NCI-H1092 treated with DMSO at 0.1 percent for 48 hours (cell line): ENCODE measurements at places on chromosomes 2 and 18.

GRCh38 chr2:226076529-226076928 is 677.0 kb downstream of the NYAP2 start:
- DNase-seq: no peak

GRCh38 chr2:155054712-155055111 is 356.2 kb downstream of the KCNJ3 start:
- no peak for DNase-seq

- no peak for DNase-seq
Observed at GRCh38 chr2:47004905-47005495, 89.4 kb upstream of the MCFD2 start.

GRCh38 chr18:76264198-76264875 is 230.7 kb downstream of the ZNF516 start:
- no peak for DNase-seq

GRCh38 chr2:54876764-54877163 is 153.3 kb downstream of the EML6 start:
- no peak for DNase-seq

DNA sequence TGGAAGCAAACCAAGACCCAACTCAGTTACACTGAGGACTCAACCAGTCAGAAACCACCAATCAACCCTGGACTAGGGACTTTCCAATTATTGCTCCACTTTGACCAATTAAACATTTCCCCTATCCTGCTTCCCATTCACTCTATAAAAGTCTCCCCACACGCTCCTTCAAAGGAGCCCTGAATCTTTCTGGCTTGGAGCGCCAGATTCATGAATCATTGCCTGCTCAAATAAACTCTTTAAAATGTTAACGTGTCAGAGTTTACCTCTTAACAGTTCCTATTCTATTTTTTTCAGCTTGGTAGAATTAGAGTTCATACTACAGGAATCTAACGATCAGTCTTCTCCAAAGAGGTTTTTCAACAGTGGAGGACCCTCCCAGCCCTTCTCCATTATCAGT is 20.7 kb upstream of the SULT1C2 start:
- no peak for DNase-seq

GRCh38 chr2:111618978-111619902 is 264.8 kb downstream of the ANAPC1 start:
- DNase-seq: no peak

GRCh38 chr2:182852801-182853200 is 13.6 kb downstream of the FRZB start:
- DNase-seq: no peak

DNA sequence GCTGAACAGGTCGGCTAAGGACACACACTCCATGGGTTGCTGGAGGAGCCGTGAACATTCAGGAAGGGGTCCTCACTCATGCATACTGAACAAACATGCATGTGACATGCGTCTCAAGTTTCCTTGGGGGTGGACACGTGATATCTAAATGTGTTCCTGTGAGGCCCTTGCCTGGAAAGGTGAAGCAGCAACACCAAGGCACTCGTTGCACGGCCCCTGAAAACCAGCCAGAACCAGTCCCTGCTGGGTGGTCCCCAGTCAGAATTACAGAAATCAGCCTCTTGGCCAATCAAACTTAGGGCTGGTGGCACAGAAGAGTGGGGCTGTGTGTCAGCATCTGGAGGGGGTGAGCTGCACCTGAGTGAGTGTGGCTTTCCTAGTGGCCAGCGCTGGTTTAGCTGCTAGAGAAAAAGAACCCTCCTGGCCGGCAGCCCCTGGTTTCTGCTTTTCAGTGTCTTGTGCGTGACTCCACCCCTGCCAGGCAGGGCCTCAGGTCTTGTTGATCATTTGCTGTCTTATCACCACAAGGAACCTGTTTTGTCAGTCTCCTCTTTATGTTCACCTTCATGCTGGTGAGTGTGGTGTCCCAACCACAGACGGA is 3.2 kb upstream of the AQP12B start:
- DNase-seq: peak; percentile 6

DNA sequence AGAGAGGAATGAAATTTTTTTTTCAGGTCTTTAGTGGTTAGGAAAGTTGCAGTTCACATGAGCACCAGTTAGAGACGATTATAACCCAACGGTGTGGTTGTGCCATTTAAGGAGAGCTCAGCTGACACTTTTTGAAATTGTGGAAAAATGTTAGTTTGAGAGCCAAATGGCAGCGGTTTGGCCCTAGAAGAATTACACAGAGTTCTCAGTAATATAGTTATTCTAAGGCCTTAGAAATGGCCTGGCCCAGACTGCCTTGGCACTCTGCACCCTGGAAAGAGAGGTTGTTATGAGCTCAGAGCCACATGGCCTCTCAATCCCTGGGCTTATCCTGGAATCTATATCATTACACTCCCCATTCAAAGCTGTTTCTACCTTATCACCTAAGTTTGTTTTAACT is 117.4 kb downstream of the RHBDD1 start:
- DNase-seq: no peak

DNA sequence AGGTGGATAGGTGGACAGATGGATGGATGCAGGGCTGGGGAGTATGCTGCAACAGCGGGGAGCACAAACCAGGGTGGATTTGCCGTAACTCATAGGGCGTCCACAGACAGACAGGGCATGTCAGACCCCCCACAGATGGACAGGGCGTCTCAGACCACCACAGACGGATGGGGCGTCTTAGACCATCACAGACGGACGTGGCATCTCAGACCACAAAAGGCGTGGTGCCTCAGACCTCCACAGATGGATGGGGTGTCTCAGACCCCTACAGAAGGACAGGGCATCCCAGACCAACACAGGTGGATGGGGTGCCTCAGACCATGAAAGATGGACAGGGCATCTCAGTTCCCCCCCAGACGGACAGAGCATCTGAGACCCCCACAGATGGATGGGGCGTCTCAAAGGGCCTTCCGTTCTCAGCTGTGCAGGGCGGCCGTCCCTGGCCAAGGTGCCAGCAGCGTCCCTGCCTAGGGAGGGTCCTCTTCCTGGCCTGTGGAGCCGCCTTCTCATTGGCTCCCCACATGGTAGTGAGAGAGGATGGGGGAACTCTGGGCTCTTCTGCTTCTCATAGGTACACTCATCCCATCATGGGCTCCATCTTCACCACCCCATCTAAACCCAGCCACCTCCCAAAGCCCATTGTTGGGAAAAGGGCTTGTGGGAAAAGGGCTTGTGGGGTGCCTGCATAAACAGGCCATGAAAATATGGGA is 2.1 kb downstream of the ANKMY1 start:
- DNase-seq: no peak

GRCh38 chr2:10095175-10095574 is 15.0 kb upstream of the CYS1 start:
- DNase-seq: no peak

DNA sequence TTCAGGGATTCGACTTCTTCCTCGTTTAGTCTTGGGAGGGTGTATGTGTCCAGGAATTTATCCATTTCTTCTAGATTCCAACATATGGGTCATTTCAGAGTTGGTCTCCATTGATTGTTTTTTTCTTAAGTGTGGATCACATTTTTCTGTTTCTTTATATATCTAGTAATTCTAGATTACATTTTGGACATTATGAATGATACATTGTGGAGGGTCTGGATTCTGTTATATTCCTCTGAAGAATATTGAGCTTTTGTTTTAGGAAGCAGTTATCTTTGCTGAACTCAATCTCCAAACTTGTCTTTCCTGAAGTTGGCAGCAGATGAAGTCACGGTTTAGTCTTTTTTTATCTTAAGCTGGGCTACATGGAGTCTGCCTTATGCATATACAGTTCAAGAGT is 9.3 kb downstream of the FAM228B start:
- no peak for DNase-seq

DNA sequence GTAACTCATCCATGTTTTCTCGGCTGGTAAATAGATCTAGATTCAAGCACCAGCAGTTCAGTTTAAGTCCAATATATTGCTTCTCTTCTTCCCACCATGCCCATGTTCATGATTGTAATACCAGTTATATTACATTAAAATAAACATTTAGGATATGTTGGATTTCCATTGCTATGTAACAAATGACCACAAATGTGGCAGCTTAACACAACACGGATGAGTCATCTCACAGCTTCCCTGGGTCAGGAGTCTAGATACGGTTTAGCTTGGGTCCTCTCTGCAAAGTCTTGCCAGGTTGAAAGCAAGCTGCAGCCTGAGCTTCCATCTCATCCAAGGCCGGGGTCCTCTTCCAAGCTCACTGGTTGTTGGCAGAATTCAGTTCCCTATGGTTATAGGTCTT is 39.4 kb upstream of the SMAD2 start:
- DNase-seq: no peak

DNA sequence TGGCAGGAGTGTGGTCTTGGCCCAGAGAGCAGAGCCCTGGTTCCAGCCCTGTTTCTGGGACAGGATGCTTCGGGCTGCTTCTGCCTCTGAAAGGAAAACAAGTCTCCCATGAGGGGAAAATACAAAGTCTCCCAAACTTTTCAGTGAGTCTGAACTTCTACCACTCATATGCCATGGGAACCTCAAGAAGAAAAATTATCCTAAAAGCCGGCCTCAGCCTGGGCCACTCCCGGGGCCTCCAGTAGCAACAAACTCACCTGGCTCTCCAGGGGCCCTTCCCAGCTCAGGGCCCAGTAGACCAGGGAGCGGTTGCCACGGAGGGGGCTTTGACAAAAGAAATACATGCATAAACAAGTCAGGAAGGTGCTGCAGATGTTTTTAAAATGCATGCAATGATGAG is 289.2 kb upstream of the HDAC4 start:
- DNase-seq: no peak

GRCh38 chr2:239695106-239695727 is 294.4 kb upstream of the HDAC4 start:
- no peak for DNase-seq

DNA sequence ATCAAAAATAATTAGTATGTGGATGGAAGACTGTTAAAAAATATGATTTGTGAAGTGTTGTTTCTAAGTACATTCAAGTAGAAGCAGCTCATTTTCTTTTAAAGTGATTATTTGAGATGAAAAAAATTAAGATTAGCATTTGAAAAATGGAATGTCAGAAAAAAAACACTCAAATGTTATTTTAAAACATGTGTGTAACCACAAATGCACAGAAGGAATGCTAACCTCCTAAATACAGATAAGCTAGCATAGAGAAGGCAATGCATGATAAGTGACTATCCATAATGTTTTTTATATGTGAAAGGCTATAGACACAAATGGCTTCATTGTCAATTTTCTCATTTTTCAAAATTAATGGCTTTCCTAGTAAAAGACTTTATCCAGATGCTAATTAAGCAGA is 198.9 kb downstream of the NYAP2 start:
- DNase-seq: no peak

- DNase-seq: no peak
Observed at GRCh38 chr2:172823261-172823850, 87.7 kb downstream of the RAPGEF4 start.

DNA sequence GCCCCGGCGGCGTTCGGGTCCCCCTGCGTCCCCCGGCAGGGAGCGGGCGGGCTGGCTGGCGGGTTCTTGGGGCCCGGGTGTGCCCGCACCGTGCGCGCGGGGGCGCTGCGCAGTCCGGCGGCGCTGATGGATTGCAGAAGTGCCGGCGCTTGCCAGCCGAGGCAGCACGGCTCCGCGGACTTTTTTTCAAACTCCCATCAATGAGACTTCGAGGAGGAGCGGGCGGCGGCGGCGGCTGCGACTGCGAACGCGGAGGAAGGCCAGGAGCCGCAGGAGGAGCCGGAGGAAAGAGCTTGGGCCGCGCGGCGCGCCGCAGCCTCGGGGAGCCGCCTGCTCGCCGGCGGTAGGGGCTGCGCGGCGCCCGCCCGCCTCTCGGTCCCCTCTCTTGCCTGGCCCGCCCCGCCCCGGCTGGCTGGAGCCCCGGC is at the start of gene GLI2:
Gene GLI2, plus strand, starts transcription at position 123 of the 425 bp plus-strand sequence. CDS start 61,453 bp downstream, outside the sequence.
- peak; percentile 8 for DNase-seq

DNA sequence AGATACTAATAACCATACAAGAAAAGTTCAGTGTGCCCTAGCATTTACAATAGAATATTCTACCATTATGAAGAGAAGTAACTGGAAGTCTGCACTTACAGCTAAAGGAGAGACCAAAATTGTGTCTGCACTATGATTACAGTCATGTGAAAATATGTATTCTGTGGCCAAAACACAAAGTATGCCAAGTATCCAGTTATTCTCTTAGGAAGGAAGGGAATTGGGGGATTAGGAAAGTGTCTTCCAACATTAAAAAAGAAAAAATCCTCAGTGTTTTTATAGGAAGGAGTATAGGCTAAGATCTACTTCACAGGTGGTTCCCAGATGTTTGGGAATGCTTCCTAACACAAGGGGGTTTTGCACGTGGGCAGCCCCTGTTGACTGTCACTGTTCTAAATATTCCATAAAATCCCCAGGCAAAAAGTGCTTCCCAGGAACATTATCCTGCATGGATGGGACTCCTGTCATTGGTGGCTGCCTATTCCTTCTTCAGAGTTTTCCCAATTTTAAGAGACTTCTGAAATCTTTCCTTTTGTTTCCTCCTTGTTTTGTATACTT is 180.2 kb upstream of the KLHL29 start:
- no peak for DNase-seq

DNA sequence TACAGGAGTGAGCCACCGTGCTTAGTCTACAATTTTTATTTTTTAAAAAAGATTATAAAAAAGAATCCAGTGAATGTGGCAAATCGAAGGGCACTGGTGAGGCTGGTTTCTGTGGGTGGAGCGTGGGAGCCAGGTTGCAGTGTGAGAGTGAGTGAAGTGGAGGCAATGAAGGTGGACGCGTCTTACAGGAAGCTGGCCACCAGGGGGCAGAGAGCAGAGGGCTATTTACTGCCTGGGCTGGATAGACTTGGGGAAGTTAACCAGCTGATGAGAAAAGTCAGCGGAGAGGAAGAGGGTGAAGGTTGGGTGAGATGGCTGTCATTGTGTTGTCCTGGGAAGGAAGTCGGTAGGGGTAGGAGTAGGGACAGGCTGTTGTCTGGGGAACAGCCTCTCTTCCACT is 6.8 kb downstream of the SCTR start:
- peak; percentile 17 for DNase-seq

- no peak for DNase-seq
Observed at GRCh38 chr2:84816426-84817026, 64.4 kb downstream of the TRABD2A start.

DNA sequence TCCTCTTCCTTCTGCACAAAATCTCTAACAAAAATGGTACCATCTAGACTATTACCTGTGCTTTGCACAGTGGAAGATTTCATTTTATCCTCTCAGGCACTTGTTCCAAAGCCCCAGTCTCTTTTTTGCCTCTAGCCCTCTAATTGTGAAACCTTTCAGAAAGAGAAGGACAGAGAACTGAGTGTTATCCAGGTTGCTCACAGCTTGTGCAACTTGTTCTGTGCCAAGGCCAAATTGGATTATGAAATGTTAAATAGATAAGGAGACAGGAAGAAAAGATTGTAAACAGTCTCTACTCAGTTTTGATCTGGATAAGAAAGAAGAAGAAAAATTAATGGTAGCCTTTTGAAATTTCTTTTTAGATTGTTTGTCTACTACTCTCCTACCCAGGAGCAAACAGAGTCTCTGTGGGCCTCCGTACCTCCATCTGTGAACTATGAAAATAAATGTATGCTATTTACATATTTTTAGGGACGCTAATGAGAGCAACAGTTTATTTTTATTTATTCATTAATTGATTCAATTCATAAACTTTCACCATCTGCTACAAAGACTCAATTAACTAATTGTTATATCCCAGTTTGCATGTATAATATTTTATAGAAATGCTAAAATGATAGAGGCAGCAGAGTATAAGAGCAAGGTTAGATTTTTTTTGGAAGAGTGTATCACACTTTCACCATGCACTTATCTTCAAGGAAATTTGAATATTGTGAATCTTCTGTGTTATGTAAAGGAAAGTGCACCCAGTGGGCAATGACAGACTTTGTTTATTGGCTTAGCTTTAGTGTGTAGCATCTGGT is 339.0 kb upstream of the ETAA1 start:
- no peak for DNase-seq
